ENCODE measurements at places on chromosomes 7 and 10.

- DNase-seq, result no peak
Measured at GRCh38 chr7:22725585-22725984, 1.4 kb upstream of the IL6 start.

DNA sequence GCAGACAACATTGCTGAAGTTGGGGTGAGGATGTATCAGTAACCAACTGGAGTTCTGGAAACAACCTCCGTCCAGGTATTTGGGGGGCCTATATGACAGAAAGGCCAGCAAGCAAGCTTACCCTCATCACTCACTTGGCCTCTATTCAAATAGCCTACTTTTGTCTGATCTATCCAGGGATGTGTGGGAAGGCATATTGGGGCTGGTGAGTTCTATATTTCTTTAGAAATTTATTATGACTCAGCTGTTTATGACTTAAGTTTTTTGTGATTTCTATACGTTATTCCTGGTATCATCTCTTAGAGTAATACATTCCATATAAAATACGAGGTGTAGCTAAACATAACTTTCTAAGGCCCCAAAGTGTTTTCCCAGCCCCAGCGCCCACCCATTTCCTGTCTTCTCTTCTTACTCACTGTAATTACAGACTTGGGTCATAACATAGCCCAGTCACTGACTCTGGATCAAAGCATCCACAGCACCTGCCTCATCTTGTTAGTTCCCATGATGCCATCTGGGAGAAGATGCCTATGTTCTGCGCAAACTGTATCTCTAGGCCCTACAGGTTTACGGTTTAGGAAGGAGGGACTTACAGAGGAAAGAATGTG is 18.1 kb downstream of the GARS1 start:
- peak; percentile 24 for DNase-seq

DNA sequence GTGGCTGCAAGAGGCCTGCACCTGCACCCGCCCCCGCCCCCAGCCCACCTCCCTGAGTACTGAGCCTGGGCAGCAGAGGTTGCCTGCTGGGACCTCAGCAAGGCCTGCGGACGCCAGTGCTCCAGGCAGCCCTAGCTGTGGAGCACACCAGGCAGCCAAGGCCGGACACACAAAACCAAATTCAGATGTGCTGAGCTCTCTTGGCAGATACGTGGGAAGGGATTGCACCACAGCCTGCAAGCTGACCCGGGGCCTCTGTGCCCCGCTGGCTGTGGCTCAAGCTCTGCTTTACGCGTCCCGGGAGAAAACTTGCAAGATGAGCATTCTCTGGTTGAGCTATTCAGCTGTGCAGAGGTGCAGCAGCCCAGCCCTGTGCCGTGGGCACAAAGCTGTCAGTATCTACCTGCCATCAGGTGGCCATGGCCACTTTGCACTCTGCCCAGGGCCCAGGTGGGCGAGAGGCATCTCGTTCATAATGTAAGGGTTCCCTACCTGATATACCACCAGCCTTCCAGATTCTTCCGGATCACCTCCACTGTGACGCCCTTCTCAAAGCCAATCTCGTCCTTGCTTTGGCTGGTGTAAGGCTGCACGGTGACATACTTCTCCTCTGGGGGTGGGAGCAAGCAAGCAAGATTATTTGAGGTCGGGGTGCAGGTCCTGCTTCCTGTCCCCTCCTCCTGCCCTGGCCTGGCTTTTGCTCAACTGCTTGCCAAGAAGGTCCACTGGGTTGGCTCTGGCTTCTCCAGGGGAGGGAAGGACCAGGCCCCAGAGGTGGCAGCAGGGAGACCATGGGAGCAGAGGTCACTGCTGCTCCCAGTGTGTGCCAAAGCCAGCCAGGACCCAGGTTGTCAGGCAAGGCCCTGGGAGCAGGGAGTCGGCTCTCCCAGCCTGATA is 123.4 kb downstream of the NEURL1 start:
- no peak for DNase-seq

GRCh38 chr10:44157574-44157973 is 227.3 kb downstream of the CXCL12 start:
- no peak for DNase-seq

GRCh38 chr10:46291817-46292572 is 5.2 kb downstream of the ANTXRL start:
- no peak for DNase-seq

DNA sequence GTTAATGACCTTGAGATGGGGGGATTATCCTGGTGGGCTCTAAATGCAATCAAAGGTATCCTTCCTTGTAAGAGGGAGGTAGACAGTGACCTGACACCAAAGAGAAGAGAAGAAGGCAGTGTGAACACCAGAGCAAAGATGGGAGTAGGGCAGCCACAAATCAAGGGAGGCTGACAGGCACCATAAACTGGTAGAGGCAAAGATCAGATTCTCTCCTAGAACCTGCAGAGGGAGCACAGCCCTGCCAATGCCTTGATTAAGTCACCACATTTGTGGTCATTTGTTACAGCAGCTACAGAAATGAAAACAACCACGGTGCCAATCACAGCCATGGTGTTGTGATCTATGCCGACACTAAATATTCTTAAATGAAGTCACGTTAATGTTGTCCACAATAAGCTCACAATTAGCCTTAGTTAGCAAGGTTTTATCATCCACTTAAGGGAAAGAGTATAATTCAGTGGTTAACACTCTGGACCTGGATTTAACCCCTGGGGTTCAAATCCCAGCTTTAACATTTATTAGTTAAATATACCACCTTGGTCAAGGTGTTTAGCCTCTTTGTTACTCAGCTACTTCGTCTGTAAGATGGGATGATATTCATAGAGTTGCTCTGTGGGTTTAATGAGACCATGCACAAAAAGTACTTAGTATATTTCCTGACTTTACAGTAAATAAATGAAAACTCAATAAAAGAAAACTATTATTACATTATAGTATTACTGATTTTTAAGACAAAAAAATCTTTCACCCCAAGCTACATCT is 70.8 kb downstream of the SGMS1 start:
- no peak for DNase-seq

DNA sequence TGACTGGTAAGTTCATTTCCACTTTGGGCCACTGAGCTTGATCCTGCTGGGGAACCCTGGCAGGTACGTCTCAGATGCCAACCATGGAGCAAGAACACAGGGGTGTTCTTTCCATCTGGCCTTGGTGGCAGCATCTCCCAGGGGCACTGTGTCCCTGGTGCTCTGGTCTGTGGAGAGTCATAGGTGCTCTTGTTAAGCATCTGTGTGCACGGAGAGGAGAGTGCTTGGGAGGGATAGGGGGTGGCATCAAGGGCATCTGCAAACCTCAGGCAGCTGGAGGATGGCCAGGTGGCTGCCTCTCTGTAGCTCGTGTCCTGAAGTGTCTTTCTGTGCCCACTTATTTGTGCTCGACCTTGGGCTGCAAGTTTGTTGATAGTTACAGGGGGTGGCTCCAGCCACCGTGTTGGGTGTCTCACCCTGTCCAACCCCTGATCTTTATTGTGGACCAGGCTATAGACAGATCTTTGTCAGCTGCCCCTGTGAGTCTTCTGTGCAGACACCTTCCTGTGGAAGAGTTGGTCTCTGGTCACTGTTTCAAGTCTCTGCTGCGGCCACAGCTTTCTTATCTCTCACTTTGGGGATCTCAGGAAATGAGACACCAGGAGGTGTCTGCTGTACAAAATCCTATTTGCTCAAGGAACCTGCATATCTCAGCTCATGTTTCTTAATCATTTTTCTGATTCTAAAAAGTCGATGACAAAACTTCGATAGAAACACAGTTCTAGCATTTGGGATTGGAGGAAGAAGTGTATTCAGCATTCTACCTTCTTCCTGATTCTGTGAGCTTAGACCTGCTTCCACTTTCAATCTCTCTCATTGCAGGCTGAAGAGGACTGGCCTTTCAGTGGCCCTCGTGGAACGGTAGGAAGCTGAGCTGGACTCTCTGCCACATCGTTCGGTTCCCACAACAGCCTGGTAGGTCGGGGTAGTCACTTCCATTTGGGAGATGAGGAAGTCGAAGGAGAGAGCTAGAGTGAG is 17.2 kb upstream of the GIMAP8 start:
- DNase-seq, result no peak

DNA sequence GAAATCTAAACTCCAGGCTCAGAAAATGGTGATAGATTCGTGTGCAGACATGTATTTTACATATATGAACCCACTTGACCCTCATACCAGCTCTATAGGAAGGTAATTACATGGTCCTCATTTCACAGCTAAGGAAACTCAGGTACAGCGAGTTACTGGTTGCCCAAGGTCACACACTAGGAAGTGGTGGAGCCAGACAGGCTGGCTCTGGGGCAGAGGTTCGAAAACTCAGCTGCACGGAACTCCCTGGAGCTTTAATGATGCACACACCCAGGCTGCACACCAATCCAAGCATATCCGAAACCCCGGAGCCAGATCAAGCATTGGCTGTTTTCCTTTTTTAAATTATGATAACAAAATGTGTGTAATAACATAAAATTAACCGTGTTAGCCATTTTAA is 172.4 kb downstream of the COBL start:
- no peak for DNase-seq

DNA sequence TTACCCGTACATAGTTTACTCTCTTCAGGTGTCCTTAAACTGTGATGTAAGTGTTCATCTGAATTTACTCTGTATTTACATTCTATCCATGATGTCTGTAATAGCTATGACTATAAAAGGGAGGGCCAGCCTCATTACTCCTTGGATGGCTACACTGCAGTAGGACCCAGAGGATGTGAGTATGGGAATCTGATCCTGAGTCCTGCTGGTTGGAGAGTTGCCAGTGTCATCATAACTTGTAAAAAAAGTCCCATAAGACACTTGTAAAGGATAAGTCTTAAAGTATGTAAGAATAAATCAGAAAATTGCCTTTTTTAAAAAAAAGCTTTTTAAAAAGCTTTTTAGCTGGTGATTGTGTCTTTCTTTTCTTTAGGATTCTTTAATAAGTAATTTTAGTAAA is 95.4 kb downstream of the PPP1R9A start:
- DNase-seq, result no peak

- no peak for DNase-seq
Measured at GRCh38 chr10:17145239-17145638, 15.6 kb upstream of the CUBN start.

DNA sequence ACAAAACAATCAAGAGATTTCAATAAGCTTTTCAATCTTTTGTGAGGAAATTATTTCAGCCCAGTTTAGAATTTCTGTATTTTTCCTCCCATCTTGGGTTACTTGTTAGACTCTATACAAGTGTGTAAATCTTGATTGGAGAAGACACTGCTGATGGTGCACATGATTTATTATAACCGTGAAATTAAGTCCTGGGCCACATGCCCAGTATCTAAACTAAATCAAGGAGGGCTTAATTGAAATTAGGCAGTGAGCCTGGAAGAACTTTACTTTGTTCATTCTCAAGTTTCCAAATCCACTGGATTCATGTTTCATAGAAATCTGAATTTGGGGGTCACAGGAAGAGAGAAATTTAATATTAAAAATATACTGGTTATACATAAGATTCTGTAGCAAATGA is 44.5 kb downstream of the CSTF2T start:
- no peak for DNase-seq

GRCh38 chr7:95897557-95898251 is 125.3 kb downstream of the DYNC1I1 start:
- DNase-seq, result no peak

- no peak for DNase-seq
Measured at GRCh38 chr10:126905776-126906703, 812 bp downstream of the DOCK1 start.

- DNase-seq, result no peak
Measured at GRCh38 chr7:114310345-114311110, 104.1 kb upstream of the FOXP2 start.

GRCh38 chr7:110664803-110665202 is 426.1 kb upstream of the LRRN3 start:
- no peak for DNase-seq

- no peak for DNase-seq
Measured at GRCh38 chr7:38280000-38280399, 6.6 kb upstream of the TARP start.

GRCh38 chr10:19629567-19629966 is 186.7 kb upstream of the PLXDC2 start:
- no peak for DNase-seq

DNA sequence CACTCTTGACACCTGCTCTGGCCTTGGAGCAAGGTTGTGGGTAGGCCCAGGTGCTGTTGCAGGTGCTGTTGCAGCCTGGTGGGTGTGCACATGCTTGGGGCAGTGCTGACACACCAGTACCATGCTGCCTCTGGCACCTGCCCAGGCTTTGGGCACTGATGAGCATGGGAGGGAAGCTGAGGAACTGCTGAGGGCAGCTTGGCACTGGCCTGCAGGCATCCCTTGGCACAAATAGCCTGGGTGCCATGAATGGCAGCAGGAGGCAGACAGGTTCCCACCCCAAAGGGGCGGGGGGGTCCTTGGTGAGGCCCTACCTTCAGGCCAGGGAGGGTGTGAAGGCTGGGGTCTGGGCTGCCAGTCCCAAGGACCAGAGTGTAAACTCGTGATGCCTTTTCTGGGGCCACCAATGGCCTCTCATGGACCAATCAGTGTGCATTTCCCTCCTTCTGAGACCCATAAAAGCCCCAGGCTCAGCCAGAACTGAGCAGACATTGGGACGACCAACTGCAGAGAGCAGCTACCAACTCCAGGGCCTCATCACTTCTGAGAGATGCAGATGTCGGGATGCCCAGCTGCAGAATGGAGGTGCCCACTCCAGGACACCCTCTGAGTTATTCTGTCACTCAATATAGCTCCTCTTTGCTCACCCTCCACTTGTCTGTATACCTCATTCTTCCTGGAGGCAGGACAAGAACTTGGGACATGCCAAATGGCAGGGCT is 547.4 kb downstream of the ZWINT start:
- DNase-seq, result no peak

DNA sequence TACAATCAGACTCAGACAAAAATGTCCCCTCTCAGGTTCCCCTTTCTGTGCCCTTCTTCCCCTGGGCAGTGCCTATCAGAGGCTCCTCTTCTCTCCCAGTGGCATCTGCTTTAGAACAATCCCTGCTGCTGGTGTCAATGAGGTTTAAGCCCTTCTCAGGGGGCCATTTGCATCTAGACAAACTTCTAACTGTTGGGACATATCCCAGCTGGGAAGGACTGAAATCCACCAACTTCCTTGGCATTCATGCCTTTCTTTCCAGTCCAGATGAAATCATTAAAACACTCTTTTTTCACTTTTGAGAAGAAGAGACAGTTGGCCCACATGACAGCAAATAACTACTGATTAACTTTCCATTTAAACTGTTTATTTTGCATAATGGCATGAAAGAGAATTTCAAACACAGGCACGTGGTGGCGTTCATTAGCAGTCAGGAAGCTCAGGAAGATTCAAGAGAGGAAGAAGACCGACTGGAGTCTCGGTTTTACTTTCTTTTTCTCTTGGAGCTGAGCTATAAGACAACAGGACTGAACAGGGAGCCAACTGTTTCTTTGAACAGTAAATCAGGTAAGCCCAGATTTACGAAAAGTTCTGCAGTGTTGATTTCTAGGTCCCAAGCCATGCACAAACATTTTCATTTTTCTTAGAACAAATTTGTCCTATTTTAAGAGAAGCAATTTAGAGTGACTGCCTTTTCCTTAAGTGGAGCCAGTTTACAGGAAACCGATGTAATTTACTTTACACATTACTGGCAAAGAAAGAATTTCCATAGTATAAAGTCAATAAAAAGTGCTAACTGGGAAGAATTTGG is at the start of gene GIMAP2:
TSS of gene GIMAP2 (plus strand) at position 488 of the 811 bp plus-strand sequence. CDS start 1,354 bp downstream, outside the sequence.
- DNase-seq, result peak; percentile 30

- DNase-seq, result no peak
Measured at GRCh38 chr7:155864991-155865690, 52.9 kb upstream of the SHH start.

Data from activated CD4-positive, alpha-beta T cell treated with anti-CD3 and anti-CD28 coated beads, Interleukin-2, amount 50 U/mL, for 4 hours (primary cell).